ENCODE measurements at places on chromosomes 12 and 14. TPM values are rescaled to one million over a fixed set of nuclear protein-coding genes. Genes with fewer than 3 reads are reported as not detected.

DNA sequence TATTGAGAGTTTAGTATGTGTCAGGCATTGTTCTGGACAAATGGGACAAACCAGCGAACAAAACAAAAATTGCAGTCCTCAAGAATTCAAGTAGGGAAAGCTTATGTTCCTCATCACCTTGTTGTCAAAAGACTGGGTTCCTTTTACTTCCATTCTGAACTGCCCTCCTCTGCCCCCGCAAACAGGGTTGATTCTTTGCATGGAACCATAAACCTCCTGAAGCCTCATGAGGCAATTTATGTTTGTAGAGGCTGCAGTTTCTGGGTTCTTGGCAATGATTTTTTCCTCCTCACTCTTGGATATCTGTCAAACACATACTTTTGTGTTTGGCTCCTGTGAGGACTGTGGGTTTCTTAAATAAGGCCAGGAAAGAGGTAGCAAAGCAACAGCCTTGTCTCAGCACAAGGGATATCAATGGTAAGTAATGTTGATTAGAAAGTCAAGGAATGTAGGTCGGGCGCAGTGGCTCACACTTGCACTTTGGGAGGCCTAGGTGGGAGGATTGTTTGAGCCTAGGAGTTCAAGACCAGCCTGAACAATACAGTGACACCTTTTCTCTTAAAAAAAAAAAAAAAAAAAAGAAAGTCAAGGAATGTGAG is 13.9 kb downstream of the COPZ1 start:
- no peak overlapping the region for H3K4me3 ChIP-seq
- no peaks in the 10 kb centered on the region for H3K27me3 ChIP-seq
- H3K36me3 ChIP-seq, result peaks cover 10% of the 10 kb centered on the region
- peaks cover 68% of the 10 kb centered on the region for H3K4me1 ChIP-seq
- DNase-seq, result no peak
- no peak overlapping the region for H3K27ac ChIP-seq

The MSI1 gene
- 0.80 TPM for total RNA-seq

- H3K27ac ChIP-seq, result no peak overlapping the region
- H3K36me3 ChIP-seq, result peaks cover 5% of the 10 kb centered on the region
- H3K4me1 ChIP-seq, result peaks cover 61% of the 10 kb centered on the region
- no peak for DNase-seq
- no peaks in the 10 kb centered on the region for H3K27me3 ChIP-seq
- no peak overlapping the region for H3K4me3 ChIP-seq
Measured at GRCh38 chr14:37599507-37600368, 4.3 kb downstream of the TTC6 start.

- H3K4me1 ChIP-seq, result no peaks in the 10 kb centered on the region
- H3K36me3 ChIP-seq, result no peaks in the 10 kb centered on the region
- no peak overlapping the region for H3K27ac ChIP-seq
- no peak overlapping the region for H3K4me3 ChIP-seq
- no peak for DNase-seq
Measured at GRCh38 chr14:104472536-104473243, 106.9 kb upstream of the C14orf180 start.

DNA sequence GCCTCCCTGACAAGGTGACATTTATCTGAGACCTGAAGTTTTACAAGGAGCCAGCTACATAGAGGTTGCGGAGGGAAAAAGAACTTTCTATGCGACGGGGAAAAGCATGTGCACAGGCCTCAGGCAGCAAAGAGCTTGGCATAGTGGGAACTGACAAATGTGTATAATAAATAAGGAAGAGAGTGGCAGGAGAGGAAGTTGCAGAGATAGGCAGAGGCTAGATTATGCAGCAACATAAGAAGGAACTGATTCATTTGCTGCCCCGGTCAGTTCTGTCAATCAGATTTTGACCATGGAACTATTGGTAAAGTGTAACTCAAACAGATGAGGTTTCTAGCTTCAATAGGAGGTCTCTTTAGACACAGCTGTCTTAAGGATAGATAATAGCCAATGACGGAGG is 33.7 kb upstream of the RIC8B start:
- no peak overlapping the region for H3K27ac ChIP-seq
- H3K4me1 ChIP-seq, result peaks cover 14% of the 10 kb centered on the region
- H3K27me3 ChIP-seq, result no peaks in the 10 kb centered on the region
- H3K4me3 ChIP-seq, result no peak overlapping the region
- DNase-seq, result no peak
- no peaks in the 10 kb centered on the region for H3K36me3 ChIP-seq

All from HepG2 (cell line).